ENCODE measurements at places on chromosomes 4 and X. TPM values are rescaled to one million over a fixed set of nuclear protein-coding genes. Genes with fewer than 3 reads are reported as not detected.

Gene REPS2
- total RNA-seq: 12.7 TPM

Gene NEIL3
- total RNA-seq: 0.76 TPM

Gene SHROOM3
- total RNA-seq: 105 TPM

Gene GABRB1
- total RNA-seq: 0.84 TPM

Gene WAS
- total RNA-seq: 4.4 TPM

Gene MAMLD1
- 0.69 TPM for total RNA-seq

Gene GYG2
- total RNA-seq: 15.6 TPM

Gene OTUD6A
- total RNA-seq: not detected

DNA sequence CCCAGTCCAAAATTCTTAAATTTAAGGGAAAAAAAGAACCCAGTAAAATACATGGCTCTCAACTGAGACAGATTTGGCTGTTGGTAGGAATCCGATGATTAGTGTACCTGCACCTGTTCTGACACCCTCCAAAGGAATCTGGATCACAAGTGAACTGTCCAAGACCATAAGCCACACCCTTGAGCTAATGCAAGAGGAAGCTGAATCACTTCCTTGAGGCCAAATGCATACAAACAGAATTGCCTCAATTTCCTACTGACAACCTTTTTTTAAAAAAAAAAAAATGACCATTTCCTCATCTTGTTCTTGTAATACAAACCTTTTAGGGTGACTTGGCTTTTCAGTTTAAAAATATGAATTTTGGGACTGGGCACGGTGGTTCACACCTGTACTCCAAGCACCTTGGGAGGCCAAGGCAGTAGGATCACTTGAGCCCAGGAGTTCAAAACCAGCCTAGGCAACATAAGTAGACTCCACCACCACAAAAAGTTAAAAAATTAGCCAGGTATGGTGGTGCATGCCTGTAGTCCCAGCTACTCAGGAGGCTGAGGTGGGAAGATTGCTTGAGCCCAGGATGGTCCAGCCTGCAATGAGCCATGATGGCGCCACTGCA is 10.7 kb upstream of the FBXL5 start:
- no peak for DNase-seq

GRCh38 chr4:147366164-147366563 is 114.7 kb upstream of the EDNRA start:
- no peak for DNase-seq

DNA sequence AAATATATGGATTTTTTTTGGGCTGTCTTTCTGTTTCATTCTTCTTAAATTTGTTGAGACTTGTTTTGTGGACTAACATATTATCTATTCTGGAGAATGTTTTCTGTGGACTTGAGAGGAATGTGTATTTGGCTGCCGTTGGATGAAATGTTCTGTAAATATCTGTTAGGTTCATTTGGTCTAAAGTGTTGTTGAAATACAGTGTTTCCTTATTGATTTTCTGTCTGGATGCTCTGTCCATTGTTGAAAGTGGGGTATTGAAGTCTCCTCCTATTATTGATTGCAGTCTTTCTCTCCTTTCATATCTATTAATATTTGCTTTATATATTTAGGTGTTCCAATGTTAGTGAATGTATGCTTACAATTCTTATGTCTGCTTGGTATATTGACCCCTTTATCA is 431.8 kb downstream of the RAPGEF2 start:
- no peak for DNase-seq

DNA sequence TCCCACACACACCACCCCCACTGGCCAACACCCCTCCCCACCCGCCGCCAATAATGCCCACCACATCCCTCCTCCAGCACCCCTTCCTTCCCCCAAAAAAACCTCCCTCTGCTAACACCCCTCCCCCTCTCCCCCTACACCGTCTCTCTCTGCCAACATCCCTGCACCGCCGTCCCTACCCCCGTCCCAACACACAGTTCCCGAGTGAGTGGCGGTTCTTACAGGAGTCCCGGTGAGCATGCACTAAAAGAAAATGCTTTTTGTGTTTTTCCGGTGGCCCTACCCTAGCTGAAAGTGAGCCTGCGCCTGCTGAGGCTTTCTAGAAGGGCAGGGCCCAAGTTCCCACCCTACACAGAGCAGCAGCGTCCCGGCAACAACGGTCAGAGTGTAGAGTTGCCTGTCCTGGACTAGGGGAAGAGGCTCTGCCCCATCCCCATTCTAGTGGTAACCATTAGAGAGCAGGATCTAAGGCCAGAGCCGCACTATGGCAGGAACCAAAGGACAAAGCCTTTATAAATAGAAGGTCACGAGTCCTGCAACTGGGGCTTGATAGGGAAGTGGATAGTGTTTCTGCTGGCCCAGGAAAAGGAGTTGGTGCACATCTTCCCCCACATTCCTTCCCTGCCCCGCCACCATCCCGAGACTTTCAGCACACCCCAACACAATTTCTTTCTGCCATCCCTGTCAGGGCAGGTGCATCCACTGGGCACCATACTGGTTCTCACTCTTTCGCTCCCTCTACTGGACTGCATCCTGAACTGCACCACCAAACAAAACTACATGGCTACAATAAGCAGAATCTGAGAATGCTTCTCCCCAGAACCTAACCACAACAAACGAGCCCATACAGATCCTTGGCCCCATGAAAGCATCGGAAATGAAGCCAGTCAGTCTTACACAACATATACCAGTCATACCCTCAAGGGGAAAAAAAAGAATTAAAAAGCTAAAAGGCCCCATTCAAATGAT is 78.1 kb upstream of the PAGE3 start:
- peak; percentile 52 for DNase-seq

- no peak for DNase-seq
These were observed 161.1 kb downstream of the UNC5C start for GRCh38 chr4:95387719-95388118.

DNA sequence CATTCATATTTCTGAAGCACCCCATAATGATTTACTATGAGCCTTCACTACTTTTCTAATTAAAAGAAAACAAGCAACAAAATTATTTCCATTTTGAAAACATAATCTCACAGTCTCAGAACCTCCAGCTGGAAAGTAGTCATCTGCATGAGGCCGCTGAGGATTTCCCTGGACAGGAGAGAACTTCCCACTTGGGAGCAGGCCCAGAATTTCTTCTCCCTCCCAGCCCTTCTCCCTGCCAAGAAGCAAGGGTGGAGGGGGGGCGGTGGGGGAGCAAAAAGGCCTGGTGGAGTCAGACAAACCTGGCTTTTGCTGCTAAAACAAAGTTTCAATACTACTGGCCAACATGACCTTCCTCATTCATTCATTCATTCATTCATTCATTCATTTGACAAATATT is 167.3 kb downstream of the PJA1 start:
- DNase-seq: no peak

DNA sequence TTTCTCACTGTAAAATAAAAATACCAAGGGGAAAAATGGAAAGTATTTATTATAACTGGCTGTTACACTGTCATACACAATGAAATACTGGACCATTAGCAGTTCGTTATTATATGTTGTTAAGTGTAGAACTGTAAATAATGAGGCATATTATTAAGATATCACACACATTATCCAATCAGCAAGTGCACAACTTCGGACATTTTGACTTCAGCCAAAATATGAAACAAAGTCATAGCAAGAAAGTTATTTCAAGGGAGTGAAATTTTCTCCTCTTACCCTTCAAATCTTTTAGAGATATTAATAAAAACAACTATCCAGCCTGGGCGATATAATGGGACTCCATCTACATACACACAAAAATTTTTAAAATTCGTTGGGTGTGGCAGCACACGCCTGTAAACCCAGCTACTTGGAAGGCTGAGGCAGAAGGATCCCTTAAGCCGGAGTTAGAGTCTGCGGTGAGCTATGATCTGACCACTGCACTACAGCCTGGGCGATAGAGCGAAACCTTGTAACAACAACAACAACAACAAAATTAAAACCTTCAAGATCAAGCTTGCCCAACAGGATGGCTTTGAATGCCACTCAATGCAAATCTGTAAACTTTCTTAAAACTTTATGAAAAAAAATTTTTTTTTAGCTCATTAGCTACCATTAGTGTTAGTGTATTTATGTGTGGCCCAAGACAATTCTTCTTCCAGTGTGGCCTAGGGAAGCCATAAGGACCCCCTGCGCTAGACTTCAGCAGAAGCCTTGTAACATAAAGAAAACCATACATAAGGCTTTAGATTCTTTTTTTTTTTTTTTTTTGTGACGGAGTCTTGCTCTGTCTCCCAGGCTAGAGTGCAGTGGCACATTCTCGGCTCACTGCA is 1.3 kb upstream of the CISD2 start:
- no peak for DNase-seq

DNA sequence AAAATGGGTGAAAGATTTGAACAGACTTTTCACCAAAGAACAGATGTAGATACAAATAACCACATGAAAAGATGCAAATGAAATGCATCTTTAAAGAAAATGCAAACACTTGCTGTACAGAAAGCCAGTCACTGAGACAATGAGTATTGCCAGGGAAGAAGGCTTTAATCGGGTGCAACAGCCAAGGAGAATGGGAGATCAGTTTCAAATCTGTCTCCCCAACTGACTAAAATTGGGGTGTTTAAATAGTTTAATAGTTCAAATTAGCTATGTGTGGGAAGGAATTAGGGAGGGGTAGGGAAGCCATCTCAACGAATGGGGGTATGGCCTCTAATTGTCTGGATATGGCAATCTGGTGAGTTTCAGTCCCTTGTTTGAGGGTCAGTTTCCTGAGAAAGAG is 295.4 kb downstream of the PTTG2 start:
- no peak for DNase-seq

DNA sequence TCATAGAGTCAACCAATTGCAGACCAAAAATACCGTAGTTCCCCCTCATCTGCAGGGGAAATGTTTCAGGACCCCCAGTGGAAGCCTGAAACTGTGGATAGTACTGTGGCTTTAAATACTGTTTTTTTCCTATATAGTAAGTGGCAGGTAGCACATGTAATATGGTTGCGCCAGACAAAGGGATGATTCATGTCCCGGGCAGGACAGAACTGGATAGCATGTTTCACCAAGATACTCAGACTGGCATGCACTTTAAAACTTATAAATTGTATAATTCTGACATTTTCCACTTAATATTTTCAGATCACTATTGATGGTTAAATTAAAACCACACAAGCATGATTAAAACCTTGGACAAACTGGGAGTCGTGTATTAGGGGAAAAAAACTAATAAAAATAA is 276.3 kb upstream of the AGA start:
- DNase-seq: no peak

DNA sequence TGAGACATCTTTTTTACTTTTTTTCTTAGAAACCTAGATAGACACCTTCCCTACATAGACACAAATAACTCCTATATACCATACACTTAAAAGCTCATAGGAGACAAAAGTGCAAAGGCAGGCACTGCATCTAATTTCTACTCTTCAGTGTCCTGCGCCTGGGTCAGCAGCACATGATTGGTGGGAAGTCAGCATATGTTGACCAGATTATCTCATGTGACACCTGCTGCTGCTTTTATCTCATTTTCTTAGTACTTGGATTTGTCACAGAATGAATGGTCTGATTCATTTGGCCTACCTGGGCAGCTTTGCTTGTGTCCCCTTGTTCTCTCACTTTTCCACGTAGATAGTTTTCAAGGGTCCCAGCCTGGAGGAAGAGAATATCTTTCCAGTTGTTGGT is 24.9 kb upstream of the LNX1 start:
- DNase-seq: no peak

- DNase-seq: peak; percentile 47
These were observed 108.3 kb upstream of the KLHL4 start for GRCh38 chrX:87409113-87409841.

GRCh38 chrX:40385682-40386081 is 195.1 kb upstream of the ATP6AP2 start:
- no peak for DNase-seq

DNA sequence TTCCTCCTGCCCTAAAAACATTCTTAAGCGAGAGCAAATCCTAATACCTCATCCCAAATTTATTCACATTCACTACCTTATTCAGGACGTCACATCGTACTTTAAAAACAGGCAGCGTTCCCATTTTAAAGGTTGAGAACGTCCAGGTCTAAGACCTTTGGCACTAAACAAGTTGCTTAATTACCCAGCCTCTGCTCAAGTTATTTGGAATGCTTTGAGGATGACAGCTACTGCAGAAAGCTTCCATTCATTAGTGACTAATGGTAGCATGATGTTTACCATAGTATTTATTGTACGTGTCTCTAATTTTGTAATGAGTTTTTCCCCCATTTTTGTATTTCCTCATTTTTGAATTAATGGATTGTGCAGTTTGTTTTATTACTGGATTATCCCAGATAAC is 1.5 kb downstream of the USP38 start:
- no peak for DNase-seq

GRCh38 chr4:139556724-139557555 is 921 bp upstream of the SETD7 start:
- peak; percentile 76 for DNase-seq

GRCh38 chrX:37905436-37906147 is 58.2 kb upstream of the DYNLT3 start:
- DNase-seq: peak; percentile 23

DNA sequence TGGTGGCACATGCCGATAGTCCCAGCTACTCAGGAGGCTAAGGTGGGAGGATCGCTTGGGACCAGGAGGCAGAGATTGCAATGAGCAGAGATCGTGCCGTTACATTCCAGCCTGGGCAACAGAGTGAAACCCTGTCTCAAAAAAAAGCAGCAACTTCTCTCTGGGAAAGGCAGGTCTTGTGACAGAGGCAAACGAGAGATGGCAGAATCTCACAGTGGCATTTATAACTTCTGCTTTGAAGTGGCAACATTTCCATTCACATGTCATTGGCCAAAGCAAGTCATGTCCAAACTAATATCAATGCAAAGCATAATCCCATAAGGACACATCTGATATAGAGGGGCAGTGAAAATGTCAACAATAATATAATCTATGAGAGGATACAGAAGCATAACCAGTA is 79.8 kb downstream of the PPEF2 start:
- DNase-seq: no peak

DNA sequence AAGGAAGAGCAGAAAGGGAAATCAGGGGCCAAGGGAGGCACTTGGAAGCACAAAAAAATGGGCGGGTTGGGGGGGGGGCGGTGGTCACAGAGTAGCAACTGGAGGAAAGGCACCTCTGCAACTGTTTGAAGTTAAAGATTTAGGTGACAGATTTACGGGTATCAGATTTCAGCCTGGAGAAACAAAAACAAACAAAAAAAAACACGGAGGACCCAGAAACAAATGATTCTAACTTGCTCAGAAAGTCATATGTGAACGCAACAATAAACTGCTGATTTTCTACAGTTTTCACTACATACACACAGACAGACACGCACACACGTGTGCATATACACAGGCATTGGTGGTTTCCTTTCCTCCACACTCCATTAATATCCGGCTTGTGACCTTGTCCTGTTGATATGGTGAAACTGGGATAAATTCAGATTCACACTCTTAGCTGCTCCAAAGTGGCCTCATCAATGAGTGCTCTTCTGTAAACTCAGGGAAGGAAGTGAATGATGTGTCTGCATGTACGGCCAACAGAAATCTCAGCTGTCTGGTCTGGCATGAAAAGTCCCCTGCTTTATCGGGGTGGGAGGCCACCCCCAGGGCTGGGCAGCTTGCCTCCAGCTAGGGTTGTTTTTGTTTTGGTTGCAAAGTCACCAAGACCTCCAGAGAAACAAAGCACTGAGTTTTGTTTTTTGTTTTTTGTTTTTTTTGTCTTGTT is 54.3 kb downstream of the CHST7 start:
- no peak for DNase-seq

GRCh38 chr4:43853565-43854264 is 594.9 kb downstream of the KCTD8 start:
- no peak for DNase-seq

Measured in mucosa of descending colon (tissue), 3 donors.